ENCODE measurements at places on chromosomes 13 and 19.

- no peak for DNase-seq
These were observed 52.0 kb downstream of the COL4A1 start for GRCh38 chr13:110254751-110255553.

DNA sequence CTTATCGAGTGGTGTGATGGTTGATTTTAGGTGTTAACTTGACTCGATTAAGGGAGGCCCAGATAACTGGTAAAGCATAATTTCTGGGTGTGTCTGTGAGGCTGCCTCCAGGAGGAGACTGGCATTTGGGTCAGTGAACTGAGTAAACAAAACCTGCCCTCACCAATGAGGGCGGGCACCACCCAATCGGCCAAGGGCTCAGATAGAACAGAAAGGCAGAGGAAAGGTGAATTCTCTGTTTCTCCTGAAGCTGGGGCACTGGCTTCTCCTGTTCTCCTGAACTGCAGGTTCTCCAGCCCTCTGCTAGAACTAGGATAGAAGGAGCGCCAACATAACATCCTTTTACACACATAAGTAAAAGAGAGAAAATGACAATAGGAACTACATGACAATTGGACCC, 35.1 kb downstream of the ESD start:
- DNase-seq, result no peak

DNA sequence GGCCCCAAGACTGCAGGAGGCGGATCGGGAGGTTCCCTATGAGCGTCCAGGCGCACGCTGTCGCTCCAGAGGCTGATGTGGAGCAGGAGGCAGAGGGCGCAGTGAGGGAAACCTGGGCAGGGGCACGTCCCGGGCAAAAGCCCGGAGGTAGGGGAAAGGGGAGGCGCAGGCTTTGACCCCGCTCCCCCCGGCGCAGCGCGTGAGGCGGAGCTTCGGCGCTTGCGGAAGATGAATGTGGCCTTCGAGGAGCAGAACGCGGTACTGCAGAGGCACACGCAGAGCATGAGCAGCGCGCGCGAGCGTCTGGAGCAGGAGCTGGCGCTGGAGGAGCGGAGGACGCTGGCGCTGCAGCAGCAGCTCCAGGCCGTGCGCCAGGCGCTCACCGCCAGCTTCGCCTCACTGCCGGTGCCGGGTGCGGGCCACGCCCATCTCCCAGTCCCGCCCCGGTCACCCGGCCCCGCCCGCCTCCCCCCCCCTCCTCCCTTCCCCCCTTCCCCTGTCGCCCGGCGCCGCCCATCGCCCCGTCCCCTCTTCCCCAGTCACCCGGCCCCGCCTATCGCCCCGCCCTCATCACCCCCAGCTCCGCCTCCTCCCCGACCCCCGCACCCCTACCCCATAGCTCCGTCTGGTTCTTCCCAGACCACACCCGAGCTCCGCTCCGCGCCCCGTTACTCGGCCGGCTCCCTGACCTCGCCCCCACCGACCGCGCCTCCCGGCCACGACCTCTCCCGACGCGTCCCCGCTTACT, 4.1 kb downstream of the HMG20B start:
- DNase-seq, result no peak

- DNase-seq, result no peak
These were observed 18.6 kb downstream of the HNRNPM start for GRCh38 chr19:8463365-8463764.

DNA sequence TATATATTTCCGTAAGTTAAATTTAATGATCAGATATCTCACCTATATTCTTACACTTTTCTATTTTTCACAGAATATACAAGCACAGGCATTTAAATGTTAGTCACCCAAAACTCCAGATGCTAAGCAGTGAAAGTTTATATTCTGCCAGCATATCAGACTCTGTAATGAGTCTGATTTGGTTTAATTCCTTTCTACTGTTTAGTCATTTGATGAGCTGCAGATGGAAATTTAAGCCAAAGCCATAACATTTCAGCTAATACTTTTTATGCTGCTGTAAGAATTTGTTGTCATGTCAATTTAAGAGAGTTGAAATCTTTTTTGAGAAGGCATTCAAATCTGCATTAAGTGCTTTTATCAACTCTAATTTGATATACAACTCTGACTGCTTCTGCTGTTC, 8.0 kb downstream of the FRY start:
- no peak for DNase-seq

- no peak for DNase-seq
These were observed 37.4 kb upstream of the ZNF724 start for GRCh38 chr19:23287620-23288019.

DNA sequence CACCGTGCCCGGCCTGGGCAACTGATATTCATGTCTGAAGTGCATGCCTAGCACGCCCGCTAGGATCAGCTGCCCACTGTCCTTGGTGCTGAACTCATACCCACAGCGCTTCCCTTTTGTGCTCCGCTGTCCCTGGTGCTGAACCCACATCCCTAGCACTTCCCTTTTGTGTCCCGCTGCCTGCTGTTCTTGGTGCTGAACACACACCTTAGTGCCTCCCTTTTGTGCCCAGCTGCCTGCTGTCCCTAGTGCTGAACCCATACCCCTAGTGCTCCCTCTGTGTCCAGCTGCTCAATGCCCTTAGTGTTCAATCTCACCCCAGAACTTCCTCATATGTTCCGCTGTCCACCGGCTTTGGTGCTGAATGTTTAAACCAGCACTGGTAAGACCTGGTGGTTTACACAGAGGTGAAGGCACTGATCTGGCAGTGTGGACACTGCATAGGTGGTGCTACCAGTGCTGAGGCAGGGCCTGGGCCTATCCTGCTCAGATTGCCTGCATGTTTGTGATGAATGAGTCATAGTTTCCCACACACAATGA, 26.3 kb upstream of the SIGLEC11 start:
- DNase-seq, result peak; percentile 88

DNA sequence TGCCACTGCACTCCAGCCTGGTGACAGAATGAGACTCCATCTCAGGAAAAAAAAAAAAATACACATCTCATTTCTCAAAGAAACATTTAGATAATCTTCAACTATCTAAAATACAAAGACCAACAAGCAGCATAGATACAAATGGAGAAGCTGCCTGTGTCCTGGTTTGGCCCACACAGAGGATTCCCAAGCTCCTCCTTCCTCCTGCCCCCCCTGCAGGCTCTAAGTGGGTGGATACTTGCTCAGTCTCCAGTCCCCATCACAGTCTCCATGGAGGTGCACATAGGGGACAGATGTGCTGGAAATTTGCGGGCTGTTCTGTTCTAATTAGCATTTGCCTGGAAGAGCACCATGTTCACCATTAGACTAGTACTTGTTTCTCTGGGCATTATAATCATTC, 59.9 kb downstream of the ABCC4 start:
- DNase-seq, result no peak

- DNase-seq, result no peak
These were observed 26.5 kb downstream of the CEACAM1 start for GRCh38 chr19:42501733-42502132.

- DNase-seq, result no peak
These were observed 1.5 kb downstream of the GPR18 start for GRCh38 chr13:99256709-99257108.

- DNase-seq, result no peak
These were observed 10.5 kb downstream of the NAXD start for GRCh38 chr13:110625771-110626321.

DNA sequence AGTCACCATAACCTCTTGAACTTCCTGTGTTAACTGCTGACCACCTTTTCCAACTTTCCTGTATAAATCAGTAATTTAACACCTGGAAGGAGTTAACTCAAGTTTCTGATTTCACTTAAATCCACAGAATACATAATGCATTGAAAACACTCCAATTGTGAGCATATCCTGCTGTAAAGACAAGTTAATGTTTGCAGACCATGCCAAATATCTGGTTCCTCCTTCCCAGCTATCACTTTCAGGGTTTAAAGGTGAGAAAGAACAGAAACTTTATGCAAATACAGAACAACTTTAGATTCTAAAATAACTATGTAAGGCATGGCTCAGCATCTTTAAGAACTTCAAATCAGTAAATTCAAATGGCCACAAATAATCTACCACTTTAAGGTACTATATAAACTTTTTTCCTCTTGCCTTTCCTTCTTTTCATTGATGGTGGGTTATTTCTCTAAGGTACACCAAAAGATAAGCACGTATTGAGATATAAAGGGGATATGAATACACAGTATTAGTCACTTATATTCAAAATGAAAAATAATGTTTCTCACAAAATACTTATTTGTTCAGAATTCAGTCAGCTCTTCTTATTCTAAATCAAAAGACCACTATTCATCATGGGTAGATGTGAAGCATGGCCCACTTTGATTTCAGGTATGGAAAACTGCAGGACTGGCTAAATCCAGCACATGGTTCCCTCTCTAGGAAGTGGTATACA, 6.6 kb upstream of the TPTE2 start:
- no peak for DNase-seq

DNA sequence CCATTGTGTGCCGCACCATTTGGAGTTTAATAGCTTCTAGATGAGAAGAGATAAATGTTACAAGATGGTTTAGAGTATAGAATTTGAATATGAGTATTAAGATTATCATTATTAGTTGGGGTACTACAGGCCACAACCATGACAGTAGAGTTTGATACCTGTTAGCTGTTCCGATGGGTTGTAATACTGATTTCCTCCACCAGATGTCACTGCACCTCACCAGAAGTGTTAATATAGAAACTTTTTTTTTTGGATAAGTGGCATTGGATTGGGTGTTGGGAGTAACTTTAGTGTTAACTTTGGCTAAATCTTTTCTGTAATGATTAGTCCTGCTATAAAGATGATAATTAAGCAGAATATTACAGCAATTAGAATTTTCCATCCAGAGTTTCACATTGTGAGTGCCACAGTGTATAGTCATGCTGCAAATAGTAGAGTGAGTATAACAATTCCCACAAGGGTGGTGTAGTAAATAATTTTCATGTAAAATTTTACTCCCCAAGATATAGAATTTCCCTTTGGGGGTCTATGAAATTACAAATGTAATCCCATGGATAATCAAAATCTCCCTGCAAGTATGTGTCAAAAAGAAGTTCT, 56.3 kb downstream of the PSG3 start:
- DNase-seq, result no peak

- no peak for DNase-seq
These were observed 769.6 kb downstream of the UQCRFS1 start for GRCh38 chr19:28443361-28443760.

GRCh38 chr19:8113017-8113416, 36.4 kb downstream of the FBN3 start:
- no peak for DNase-seq

DNA sequence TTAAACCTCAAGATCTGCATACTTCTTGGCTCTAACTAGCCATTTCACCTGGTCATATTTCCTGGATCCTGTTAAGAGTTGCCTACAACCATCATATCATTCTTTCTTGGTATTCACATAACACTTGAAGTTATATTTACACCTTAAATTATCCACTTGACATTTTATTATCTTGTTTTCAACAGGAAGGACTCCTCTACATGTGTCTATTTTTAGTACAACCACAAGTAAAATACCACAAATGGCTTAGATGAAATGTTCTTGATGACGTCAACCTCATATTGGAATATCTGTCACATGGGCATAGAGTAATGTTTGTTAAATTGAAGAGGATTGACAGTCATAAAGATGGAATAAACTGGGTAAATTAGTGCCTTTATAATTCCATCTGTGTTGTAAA, 9.4 kb downstream of the PCDH20 start:
- DNase-seq, result no peak

DNA sequence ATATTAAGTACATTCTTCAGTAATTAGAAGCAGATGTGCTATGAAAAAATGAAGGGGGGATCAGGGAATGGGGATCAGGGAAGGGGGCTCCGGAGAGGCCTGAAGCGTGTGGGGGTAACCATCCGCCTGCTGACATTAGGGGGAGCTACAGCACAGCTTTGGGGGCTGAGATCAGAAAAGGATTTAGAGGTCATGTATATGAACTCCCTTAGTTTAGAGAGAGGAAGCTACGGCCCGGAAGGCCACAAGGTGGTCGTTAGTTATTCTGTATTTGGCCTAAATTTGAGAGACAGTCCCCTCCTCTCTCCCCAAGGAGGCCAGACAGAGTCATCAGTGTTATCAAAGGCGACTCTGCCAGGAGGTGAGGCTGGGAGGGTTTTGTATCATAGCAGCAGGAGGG, 99.0 kb downstream of the TM9SF2 start:
- peak; percentile 17 for DNase-seq

- no peak for DNase-seq
These were observed 1075.1 kb upstream of the MIR17HG start for GRCh38 chr13:90272356-90272755.

DNA sequence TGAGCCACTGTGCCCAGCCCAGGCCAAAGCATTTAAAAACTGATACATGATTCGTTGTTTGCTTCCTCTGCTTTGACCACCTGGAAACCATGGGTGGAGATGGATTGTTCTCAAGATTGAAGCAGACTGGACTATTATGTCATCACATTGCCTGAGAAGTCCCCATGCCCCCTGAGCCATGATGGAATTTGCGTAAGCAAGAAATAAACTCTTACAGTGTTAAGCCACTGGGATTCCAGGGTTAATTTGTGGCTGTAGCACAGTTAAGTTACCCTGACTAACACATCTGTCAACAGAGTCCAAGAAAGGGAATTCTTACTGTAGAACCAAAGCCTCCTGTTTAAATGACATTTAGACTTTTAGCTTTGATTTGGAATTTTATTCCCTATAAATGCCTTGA, 19.4 kb upstream of the DHRS12 start:
- DNase-seq, result no peak

- DNase-seq, result no peak
These were observed 40.9 kb upstream of the KPNA3 start for GRCh38 chr13:49833402-49833801.

- peak; percentile 37 for DNase-seq
These were observed 14.7 kb downstream of the CILP2 start for GRCh38 chr19:19552798-19553197.

DNA sequence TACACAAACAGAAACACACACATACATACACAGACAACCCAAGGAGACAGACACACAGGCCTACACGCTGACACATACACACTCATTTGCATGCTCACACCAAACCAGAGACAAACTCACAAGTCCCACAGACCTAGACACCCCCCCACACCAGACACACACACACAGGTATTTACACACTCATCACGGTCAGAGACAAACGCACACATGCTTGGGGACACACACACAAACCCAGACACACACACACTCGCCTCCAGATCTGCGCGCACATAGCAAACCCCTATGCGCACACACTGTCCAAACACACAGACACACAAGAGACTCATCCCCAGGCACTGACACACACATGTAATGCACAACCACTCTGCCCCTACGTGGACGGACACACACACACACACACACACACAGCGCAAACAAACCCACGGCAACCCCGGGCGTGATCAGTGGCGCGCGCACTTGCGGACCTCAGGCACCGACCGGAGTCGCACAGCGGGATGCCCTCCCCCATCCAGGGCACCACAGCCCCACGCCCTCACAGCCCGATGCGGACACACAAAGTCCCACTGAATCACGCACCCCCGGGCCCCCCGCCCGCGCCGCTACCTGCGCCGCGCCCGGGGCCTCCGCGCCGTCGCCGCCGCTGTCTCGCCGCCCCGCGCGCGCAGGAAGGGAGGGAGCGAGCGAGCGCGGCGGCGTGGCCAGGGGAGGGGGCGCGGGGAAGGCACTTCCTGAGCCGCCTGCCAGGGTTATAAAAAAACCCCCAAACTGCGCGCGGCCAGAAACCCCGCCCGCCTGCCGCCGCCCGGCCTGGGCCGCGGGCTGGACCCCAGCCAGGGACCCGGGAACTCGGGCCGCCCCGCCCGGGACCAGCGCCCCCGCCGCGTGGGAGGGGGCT, at the start of gene ADAMTS10:
TSS of gene ADAMTS10 (minus strand) at position 675 of the 895 bp plus-strand sequence. CDS start 5,005 bp downstream, outside the sequence.
- DNase-seq, result peak; percentile 50

GRCh38 chr19:27738569-27739193, 1474.3 kb downstream of the UQCRFS1 start:
- DNase-seq, result no peak

All from activated CD4-positive, alpha-beta memory T cell treated with anti-CD3 and anti-CD28 coated beads for 36 hours (primary cell).